ENCODE measurements at places on chromosomes 6 and 20. TPM values are rescaled to one million over a fixed set of nuclear protein-coding genes. Genes with fewer than 3 reads are reported as not detected.

C6orf163 gene
- 2.7 TPM for total RNA-seq

DNA sequence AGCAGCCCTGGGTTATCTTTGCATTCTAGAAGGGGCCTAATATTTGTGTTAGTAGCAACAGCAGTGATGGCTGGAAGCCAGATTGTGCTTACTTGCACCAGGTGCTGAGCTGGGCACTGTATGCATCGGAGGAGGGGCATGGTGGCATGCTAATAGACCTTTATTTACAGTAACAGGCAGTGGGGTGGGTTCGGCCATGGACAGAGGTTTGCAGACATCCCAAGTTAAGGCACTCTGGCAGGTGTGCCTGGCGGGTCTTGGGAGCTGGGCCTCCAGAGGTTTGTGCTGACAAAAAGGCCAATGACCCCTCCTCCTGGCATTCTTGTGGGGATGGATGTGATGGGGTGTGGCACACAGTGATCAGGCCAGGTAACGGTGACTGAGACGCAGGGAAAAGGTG lies 39.0 kb upstream of the CD93 start:
- H3K27ac ChIP-seq = no peak overlapping the region
- H3K27me3 ChIP-seq = peaks cover 2% of the 10 kb centered on the region
- H3K4me1 ChIP-seq = peaks cover 5% of the 10 kb centered on the region

FRS3 gene
- total RNA-seq = 1.8 TPM

- peak; percentile 95 for DNase-seq
- H3K36me3 ChIP-seq = no peaks in the 10 kb centered on the region
- peaks cover 15% of the 10 kb centered on the region for H3K4me1 ChIP-seq
- no peaks in the 10 kb centered on the region for H3K27me3 ChIP-seq
Observed at GRCh38 chr6:21856456-21856825, 262.9 kb downstream of the SOX4 start.

DNA sequence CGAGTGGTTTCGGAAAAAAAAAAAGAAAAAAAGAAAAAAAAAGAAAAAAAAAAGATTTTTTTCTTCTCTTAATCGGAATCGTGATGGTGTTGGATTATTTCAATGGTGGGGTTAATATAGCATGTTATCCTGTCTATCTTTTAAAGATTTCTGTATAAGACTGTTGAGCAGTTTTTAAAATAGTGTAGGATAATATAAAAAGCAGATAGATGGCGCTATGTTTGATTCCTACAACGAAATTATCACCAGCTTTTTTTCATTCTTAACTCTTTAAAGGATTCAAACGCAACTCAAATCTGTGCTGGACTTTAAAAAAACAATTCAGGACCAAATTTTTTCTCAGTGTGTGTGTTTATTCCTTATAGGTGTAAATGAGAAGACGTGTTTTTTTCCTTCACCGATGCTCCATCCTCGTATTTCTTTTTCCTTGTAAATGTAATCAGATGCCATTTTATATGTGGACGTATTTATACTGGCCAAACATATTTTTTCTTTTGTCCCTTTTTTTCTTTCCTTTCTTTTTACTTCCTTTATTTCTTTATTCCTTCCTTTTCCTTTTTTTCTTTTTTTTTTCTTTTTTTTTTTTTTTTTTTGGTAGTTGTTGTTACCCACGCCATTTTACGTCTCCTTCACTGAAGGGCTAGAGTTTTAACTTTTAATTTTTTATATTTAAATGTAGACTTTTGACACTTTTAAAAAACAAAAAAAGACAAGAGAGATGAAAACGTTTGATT lies 3.6 kb downstream of the SOX4 start:
- peak overlapping the region; percentile 87 for H3K27ac ChIP-seq
- peaks cover 3% of the 10 kb centered on the region for H3K27me3 ChIP-seq
- H3K4me3 ChIP-seq = peak overlapping the region; percentile 94
- DNase-seq = peak; percentile 85

- H3K27ac ChIP-seq = peak overlapping the region; percentile 53
- H3K4me3 ChIP-seq = peak overlapping the region; percentile 68
- no peaks in the 10 kb centered on the region for H3K27me3 ChIP-seq
- peaks cover 34% of the 10 kb centered on the region for H3K4me1 ChIP-seq
Observed at GRCh38 chr20:25538838-25539665, 46.3 kb downstream of the NINL start.

DNA sequence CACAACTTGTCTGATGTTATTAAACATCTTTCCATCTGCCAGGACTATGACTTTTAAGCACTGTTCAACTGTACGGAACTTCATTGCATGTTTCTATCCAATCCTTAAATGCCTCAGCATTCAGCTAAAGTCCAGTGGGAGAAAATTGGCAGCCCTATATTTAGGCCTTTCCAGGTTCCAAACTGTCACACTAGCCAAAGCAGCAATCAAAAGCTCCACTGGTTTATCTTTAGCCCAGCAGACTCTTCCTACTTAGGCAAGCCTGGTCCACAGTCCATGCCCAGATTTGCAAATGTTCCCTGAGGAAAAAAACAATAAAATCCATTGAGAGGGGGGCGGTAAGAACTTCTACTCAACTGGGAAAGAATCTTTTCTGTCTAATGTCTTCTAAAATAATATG lies 349.1 kb upstream of the GJE1 start:
- H3K4me3 ChIP-seq = no peak overlapping the region
- H3K27ac ChIP-seq = no peak overlapping the region
- H3K4me1 ChIP-seq = no peaks in the 10 kb centered on the region
- no peaks in the 10 kb centered on the region for H3K27me3 ChIP-seq

DNA sequence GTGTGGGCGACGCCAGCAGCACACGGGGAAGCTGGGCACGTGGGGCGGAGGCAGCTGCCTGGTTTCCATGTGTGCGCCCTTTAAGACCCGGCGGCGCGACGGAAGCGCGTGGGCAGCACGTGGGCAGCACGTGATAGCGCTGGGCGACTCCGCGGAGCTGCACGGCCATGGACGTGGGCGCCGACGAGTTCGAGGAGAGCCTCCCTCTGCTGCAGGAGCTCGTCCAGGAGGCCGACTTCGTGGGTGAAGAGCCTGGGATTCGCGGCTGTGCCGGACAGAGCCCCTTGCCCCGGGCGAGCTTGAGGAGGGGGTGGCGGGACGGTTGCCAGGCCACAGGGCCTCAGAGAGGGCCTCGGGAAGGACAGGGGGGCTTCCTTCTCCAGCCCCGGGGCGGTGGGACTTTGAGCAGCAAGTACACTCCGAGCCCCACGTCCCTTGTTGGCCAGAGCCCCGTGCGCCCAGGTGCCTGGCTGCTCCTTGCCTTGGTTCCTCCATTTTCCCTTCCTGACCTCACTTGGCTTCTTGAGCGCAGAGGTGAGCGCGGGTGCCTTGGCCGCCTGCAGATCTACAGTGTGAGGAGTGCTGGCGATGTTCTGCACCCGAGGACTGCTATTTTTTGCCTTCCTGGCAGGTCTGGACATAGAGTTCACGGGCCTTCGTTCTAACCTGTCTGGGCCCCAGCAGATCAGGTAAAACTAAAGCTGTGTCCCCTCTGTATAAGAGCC lies at the start of gene PNLDC1:
Gene PNLDC1 (plus strand): TSS at position 136 of the 725 bp plus-strand sequence. CDS start 32 bp downstream, at position 168.
- peaks cover 29% of the 10 kb centered on the region for H3K36me3 ChIP-seq
- H3K27ac ChIP-seq = no peak within 1 kb of the TSS
- H3K27me3 ChIP-seq = no peaks in the 10 kb centered on the region
- DNase-seq = no peak
- no peaks in the 10 kb centered on the region for H3K4me1 ChIP-seq
- H3K4me3 ChIP-seq = no peak within 1 kb of the TSS

GRCh38 chr6:150169609-150170008 lies 26.8 kb downstream of the PPP1R14C start:
- H3K4me1 ChIP-seq = peaks cover 8% of the 10 kb centered on the region
- H3K4me3 ChIP-seq = no peak overlapping the region
- DNase-seq = peak; percentile 87
- H3K27me3 ChIP-seq = no peaks in the 10 kb centered on the region
- peak overlapping the region; percentile 43 for H3K27ac ChIP-seq

GRCh38 chr6:4884646-4885340 lies 108.6 kb downstream of the CDYL start:
- no peaks in the 10 kb centered on the region for H3K36me3 ChIP-seq
- H3K27me3 ChIP-seq = no peaks in the 10 kb centered on the region
- no peak overlapping the region for H3K4me3 ChIP-seq
- no peak for DNase-seq
- H3K4me1 ChIP-seq = peaks cover 4% of the 10 kb centered on the region
